ENCODE measurements at places on chromosomes 2 and 18. TPM values are rescaled to one million over a fixed set of nuclear protein-coding genes. Genes with fewer than 3 reads are reported as not detected.

NDUFB3 gene
- 101 TPM for total RNA-seq

NLRC4 gene
- not detected for total RNA-seq

DYSF gene
- total RNA-seq: 4.2 TPM

ITPRIPL1 gene
- 3.5 TPM for total RNA-seq

LRP2 gene
- total RNA-seq: 12.7 TPM

PER2 gene
- 14.0 TPM for total RNA-seq

TTLL4 gene
- total RNA-seq: 59.2 TPM

DARS1 gene
- 46.0 TPM for total RNA-seq

NAT8 gene
- total RNA-seq: not detected

- H3K27me3 ChIP-seq: no peaks in the 10 kb centered on the region
- H3K4me1 ChIP-seq: peaks cover 3% of the 10 kb centered on the region
- H3K36me3 ChIP-seq: no peaks in the 10 kb centered on the region
Observed at GRCh38 chr2:10764096-10764785, 42.8 kb downstream of the ATP6V1C2 start.

DNA sequence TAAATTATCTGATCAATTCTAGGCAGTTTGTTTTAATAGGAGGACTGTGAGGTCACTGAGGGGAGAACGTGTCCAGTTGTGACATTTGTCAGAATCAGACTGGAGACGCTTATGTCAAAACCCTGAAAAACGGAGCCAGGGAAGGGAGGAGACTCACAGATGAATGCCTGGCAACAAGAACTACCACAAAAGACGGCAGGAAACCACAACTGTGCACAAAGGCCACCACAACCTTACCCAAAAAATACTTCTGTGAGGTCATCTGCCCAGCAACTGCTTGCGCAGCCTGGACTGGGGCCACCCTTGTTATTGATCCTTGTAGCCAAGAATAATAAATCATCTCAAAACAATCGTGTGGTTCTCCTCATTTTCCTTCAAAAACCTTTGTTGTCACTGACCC lies 173.0 kb upstream of the ALKAL2 start:
- no peak for DNase-seq
- peaks cover 11% of the 10 kb centered on the region for H3K27me3 ChIP-seq
- H3K4me1 ChIP-seq: peaks cover 24% of the 10 kb centered on the region
- H3K27ac ChIP-seq: no peak overlapping the region
- H3K4me3 ChIP-seq: no peak overlapping the region

DNA sequence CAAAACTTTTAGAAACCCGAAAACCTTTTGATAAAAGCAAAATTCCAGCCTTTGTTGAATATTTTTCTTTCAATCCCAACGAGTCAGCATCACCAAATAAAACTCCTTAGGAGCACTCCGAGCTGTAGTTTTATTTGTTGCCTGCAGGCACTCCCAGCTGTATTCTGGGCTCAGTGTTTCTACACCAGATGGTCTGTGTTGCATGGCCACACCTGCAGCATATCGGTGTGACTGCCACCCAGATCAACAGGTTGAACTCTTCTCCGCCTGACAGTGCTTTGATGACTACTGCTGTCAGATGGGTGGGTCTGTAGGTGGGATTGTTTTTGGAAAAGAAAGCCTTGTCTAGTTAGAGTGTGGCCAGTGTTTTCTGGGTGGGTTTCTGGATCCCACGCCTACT lies 32.7 kb downstream of the APCDD1 start:
- H3K4me1 ChIP-seq: peaks cover 7% of the 10 kb centered on the region
- H3K27me3 ChIP-seq: no peaks in the 10 kb centered on the region
- H3K36me3 ChIP-seq: peaks cover 32% of the 10 kb centered on the region
- DNase-seq: no peak

DNA sequence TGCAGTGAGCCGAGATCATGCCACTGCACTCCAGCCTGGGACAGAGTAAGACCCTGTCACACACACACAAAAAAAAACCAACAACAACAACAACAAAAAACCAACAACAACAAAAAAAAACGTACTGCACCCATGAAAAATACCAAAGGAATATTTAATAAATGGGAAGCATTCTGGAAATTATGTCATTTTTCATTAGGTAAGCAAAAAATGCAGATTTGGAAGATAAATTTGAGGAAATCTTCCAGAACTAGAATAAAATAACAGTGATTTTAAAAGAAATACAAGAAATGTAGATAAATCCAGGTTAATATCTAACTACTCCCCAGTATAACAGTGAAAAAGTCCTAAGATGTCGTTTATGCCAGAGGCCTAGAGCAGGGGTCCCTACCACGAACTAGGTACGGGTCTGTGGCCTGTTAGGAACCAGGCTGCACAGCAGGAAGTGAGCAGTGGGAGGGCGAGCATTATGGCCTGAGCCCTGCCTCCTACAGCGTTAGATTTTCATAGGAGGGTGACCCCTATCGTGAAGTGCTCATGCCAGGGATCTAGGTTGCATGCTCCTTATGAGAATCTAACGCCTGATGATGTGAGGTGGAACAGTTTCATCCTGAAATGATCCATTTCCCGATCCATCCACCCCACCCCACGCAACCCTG lies 21.5 kb downstream of the FAM161A start:
- no peak overlapping the region for H3K4me3 ChIP-seq
- H3K27ac ChIP-seq: no peak overlapping the region

GRCh38 chr2:80348953-80349352 lies 44.4 kb upstream of the LRRTM1 start:
- no peak overlapping the region for H3K27ac ChIP-seq
- peaks cover 6% of the 10 kb centered on the region for H3K27me3 ChIP-seq
- H3K4me3 ChIP-seq: no peak overlapping the region
- H3K4me1 ChIP-seq: no peaks in the 10 kb centered on the region
- no peak for DNase-seq

DNA sequence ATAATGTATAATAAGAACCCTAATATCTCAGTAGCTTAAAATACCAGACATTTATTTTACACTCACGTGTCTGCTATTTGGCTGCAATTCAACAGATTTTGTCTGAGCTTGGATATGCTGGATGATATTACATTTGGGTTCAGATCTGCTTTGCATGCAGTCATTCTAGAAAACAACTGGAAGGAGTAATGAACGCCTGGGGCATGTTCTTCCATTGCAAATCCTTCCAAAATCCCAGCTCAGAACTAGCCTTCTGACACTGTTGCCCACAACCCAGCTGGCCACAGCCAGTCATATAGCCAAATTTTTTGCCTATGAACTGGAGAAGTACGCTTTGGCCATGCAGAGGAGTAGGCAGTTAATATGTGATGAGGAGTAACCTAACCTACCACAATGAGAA lies 597.8 kb upstream of the VRK2 start:
- no peaks in the 10 kb centered on the region for H3K4me1 ChIP-seq
- H3K27ac ChIP-seq: no peak overlapping the region
- no peak overlapping the region for H3K4me3 ChIP-seq
- H3K27me3 ChIP-seq: no peaks in the 10 kb centered on the region

- peaks cover 23% of the 10 kb centered on the region for H3K4me1 ChIP-seq
- peaks cover 4% of the 10 kb centered on the region for H3K27me3 ChIP-seq
- DNase-seq: no peak
- no peak overlapping the region for H3K27ac ChIP-seq
- peaks cover 3% of the 10 kb centered on the region for H3K36me3 ChIP-seq
- peak overlapping the region; percentile 4 for H3K4me3 ChIP-seq
Observed at GRCh38 chr2:8314063-8314462, 367.8 kb upstream of the ID2 start.

GRCh38 chr2:150811259-150811855 lies 323.9 kb upstream of the RND3 start:
- no peak overlapping the region for H3K4me3 ChIP-seq
- DNase-seq: no peak
- peaks cover 18% of the 10 kb centered on the region for H3K4me1 ChIP-seq
- no peak overlapping the region for H3K27ac ChIP-seq
- no peaks in the 10 kb centered on the region for H3K27me3 ChIP-seq
- no peaks in the 10 kb centered on the region for H3K36me3 ChIP-seq

DNA sequence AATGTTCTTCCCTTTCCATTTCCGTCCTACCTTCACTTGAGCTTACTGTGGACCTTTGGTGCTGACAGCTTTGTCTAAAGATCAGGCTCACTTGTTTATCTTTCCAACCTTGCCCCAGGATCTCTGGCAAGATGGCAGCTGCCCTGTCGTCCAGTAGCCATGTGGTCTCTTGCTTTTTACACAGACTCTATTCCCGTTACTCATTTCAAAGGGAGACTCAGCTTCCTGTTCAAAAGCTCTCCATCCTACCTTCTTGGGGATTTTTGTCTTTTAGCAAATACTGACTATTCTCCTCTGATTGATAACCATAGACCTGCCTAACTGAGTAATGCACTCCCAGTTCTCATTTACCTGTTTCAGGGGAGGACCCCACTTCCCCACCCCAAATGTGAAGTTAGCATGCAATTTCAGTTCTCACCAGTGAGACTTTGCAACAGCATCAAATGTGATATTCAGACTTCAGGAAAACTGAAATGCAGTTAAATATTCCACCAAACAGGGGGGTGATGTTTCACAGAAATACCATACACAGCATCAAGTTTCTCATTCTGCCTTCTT lies 184.4 kb downstream of the MYO3B start:
- peaks cover 8% of the 10 kb centered on the region for H3K4me1 ChIP-seq
- no peaks in the 10 kb centered on the region for H3K36me3 ChIP-seq
- H3K27ac ChIP-seq: peak overlapping the region; percentile 71

- peak overlapping the region; percentile 99 for H3K4me3 ChIP-seq
- peaks cover 33% of the 10 kb centered on the region for H3K4me1 ChIP-seq
Observed at GRCh38 chr2:159712929-159713420, 669 bp downstream of the MARCHF7 start.

DNA sequence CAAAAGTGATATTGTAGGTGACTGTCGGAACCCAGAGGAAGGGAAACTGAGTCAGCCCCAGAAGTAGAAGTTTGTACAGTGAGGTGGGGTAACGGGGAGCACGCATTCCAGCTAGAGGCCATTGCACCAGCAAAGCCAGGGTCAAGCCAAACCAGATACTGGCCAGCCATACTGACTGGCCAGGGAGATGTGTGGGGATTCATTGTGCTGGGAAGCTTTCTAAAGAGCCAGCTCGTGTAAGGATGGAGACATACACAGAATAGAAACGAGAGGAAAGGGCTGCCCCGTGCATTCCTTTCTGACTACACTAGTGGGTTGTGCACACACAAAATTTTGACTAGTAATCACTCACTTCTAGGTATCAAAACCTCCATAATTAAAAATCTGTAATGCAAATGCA lies 175.3 kb upstream of the PID1 start:
- H3K27me3 ChIP-seq: peaks cover 5% of the 10 kb centered on the region
- DNase-seq: no peak
- no peaks in the 10 kb centered on the region for H3K36me3 ChIP-seq
- H3K4me1 ChIP-seq: peaks cover 7% of the 10 kb centered on the region

- H3K36me3 ChIP-seq: peaks cover 8% of the 10 kb centered on the region
- DNase-seq: no peak
Observed at GRCh38 chr2:119921825-119922224, 91.1 kb upstream of the EPB41L5 start.

GRCh38 chr2:235658351-235659174 lies 164.7 kb downstream of the AGAP1 start:
- peak overlapping the region; percentile 64 for H3K4me3 ChIP-seq
- peaks cover 70% of the 10 kb centered on the region for H3K4me1 ChIP-seq
- H3K36me3 ChIP-seq: no peaks in the 10 kb centered on the region
- peaks cover 9% of the 10 kb centered on the region for H3K27me3 ChIP-seq
- DNase-seq: no peak

GRCh38 chr18:34493099-34493544 lies 217.0 kb upstream of the DTNA start:
- H3K4me1 ChIP-seq: peaks cover 4% of the 10 kb centered on the region
- peak; percentile 76 for DNase-seq
- peaks cover 69% of the 10 kb centered on the region for H3K27me3 ChIP-seq
- peak overlapping the region; percentile 86 for H3K4me3 ChIP-seq

- no peak overlapping the region for H3K27ac ChIP-seq
- H3K4me1 ChIP-seq: no peaks in the 10 kb centered on the region
- no peaks in the 10 kb centered on the region for H3K27me3 ChIP-seq
- no peak for DNase-seq
Observed at GRCh38 chr18:7950380-7951136, 383.4 kb downstream of the PTPRM start.

- no peak for DNase-seq
- peaks cover 4% of the 10 kb centered on the region for H3K4me1 ChIP-seq
- H3K27ac ChIP-seq: peak overlapping the region; percentile 97
- no peaks in the 10 kb centered on the region for H3K27me3 ChIP-seq
- peak overlapping the region; percentile 30 for H3K4me3 ChIP-seq
Observed at GRCh38 chr2:196233805-196234475, 62.6 kb upstream of the STK17B start.

DNA sequence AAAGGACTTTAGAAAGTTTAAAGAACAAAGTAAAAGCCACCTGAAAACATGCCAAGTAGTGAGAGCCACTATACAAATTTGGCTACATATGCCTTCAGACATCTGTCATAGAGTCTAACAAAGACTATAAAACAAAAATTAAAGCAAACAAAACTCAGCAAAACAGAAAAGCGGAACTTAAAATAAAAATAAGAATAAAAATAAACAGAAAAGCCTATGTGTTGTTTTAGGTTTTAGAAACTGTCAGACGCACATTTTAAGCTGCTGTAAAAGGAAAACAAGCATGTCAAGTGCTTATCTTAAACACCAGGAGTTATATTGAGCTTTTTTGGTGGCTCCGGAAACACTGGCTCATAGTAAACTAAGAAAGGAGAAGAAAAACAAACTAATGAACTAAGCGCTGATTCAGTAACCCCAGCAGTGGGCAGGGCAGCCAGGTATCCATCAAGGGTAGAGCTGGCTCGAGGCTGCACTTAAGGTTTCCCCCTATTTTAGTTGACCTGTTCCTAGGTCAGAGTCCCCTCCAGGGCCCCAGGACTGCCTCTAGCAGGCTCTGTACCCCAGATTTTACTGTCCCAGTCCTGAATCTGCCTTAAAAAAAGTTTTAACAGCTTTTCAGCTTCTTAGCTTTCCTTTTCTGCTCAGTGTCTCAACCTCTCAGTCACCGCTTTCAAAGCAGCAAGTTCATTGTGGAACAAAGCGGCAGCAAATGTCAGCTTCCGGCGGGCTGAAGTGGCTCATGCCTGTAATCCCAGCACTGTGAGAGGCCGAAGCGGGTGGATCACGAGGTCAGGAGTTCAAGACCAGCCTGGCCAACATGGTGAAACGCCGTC lies 15.4 kb upstream of the RMC1 start:
- H3K4me3 ChIP-seq: no peak overlapping the region
- no peaks in the 10 kb centered on the region for H3K4me1 ChIP-seq
- peaks cover 4% of the 10 kb centered on the region for H3K36me3 ChIP-seq
- no peak overlapping the region for H3K27ac ChIP-seq
- no peak for DNase-seq
- H3K27me3 ChIP-seq: no peaks in the 10 kb centered on the region

- peaks cover 32% of the 10 kb centered on the region for H3K4me1 ChIP-seq
- no peak overlapping the region for H3K4me3 ChIP-seq
- no peak overlapping the region for H3K27ac ChIP-seq
- DNase-seq: no peak
- peaks cover 13% of the 10 kb centered on the region for H3K27me3 ChIP-seq
- no peaks in the 10 kb centered on the region for H3K36me3 ChIP-seq
Observed at GRCh38 chr2:60070196-60070595, 483.3 kb downstream of the BCL11A start.

GRCh38 chr18:59737776-59738300 lies 40.6 kb upstream of the CCBE1 start:
- no peaks in the 10 kb centered on the region for H3K36me3 ChIP-seq
- no peak overlapping the region for H3K4me3 ChIP-seq
- H3K27ac ChIP-seq: no peak overlapping the region
- H3K27me3 ChIP-seq: peaks cover 3% of the 10 kb centered on the region
- DNase-seq: no peak
- peaks cover 9% of the 10 kb centered on the region for H3K4me1 ChIP-seq

GRCh38 chr2:96952976-96953610 lies 33.3 kb downstream of the FAM178B start:
- peak overlapping the region; percentile 51 for H3K27ac ChIP-seq
- peaks cover 6% of the 10 kb centered on the region for H3K27me3 ChIP-seq
- no peak overlapping the region for H3K4me3 ChIP-seq
- no peak for DNase-seq
- no peaks in the 10 kb centered on the region for H3K36me3 ChIP-seq

GRCh38 chr2:111168528-111169239 lies 48.0 kb downstream of the BCL2L11 start:
- no peak for DNase-seq
- no peak overlapping the region for H3K4me3 ChIP-seq
- peaks cover 17% of the 10 kb centered on the region for H3K4me1 ChIP-seq
- peaks cover 14% of the 10 kb centered on the region for H3K36me3 ChIP-seq
- H3K27ac ChIP-seq: peak overlapping the region; percentile 51
